ENCODE measurements at places on chromosomes 7 and 10.

GRCh38 chr7:8605221-8605620 is 171.8 kb downstream of the NXPH1 start:
- no peak for DNase-seq

GRCh38 chr10:17811146-17811865 is 2.2 kb downstream of the MRC1 start:
- no peak for DNase-seq

- DNase-seq, result no peak
Observed at GRCh38 chr10:113053881-113054280, 103.8 kb downstream of the TCF7L2 start.

DNA sequence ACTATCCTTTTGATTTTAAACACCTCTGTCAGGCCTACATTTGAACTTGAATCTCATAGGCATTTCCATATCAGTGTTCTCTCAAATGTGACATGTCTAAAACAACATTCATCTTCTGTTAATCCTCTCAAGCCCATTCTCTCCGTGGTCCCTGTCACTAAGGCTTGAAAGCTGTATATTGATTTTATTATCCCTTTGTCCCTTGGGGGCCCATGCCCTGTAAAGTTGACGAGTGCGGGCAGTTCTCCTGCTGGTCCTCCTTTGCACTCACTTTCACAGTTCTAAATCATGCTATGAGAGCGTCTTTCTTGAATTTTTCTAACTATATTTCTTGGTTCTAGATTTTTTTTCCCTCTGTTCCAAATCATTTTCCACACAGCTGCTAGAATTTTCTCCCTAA is 27.3 kb downstream of the GALNT11 start:
- no peak for DNase-seq

- no peak for DNase-seq
Observed at GRCh38 chr7:11315666-11316258, 342.1 kb downstream of the PHF14 start.

GRCh38 chr10:27526242-27526641 is 22.1 kb downstream of the RAB18 start:
- no peak for DNase-seq

DNA sequence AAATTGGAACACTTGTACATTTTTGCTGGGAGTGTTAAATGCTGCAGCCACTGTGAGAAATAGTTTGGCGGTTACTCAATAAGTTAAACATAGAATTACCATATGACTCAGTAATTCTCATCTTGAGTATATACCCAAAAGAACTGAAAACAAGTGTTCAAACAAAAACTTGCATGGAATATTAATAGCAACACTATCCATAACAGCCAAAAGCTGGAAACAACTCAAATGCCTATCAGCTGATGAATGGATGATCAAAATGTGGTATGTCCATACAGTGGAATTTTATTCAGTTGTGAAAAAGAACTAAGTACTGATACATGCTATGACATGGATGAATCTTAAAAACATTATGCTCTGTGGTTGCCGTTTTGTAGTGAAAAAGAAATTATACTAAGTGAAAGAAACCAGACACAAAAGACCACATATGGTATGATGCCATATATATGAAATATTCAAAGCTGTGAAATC is 63.0 kb upstream of the SP4 start:
- DNase-seq, result no peak

- no peak for DNase-seq
Observed at GRCh38 chr10:32068569-32068968, 12.3 kb upstream of the KIF5B start.

GRCh38 chr7:24221500-24221899 is 62.5 kb upstream of the NPY start:
- no peak for DNase-seq

GRCh38 chr10:19946245-19946644 is 130.0 kb downstream of the PLXDC2 start:
- no peak for DNase-seq

- DNase-seq, result no peak
Observed at GRCh38 chr10:131851346-131851745, 49.5 kb upstream of the PPP2R2D start.

Measured in stimulated activated CD4-positive, alpha-beta T cell treated with anti-CD3 and anti-CD28 coated beads, TNF-alpha, amount 100 ng/mL, for 4 hours (primary cell).